Fibroblast of upper back skin (primary cell): ENCODE measurements at places on chromosomes 7 and 10.

- peak; percentile 88 for DNase-seq
Observed at GRCh38 chr10:61406242-61406641, 46.9 kb downstream of the TMEM26 start.

- DNase-seq: no peak
Observed at GRCh38 chr10:47009215-47009838, 98.1 kb downstream of the PTPN20 start.

GRCh38 chr7:105926131-105926530, 36.9 kb upstream of the CDHR3 start:
- no peak for DNase-seq

GRCh38 chr7:94375691-94376090, 19.0 kb upstream of the COL1A2 start:
- peak; percentile 99 for DNase-seq

GRCh38 chr7:66189695-66190503, 15.2 kb upstream of the TPST1 start:
- DNase-seq: no peak

GRCh38 chr7:126529833-126530232, 722.9 kb downstream of the GRM8 start:
- DNase-seq: peak; percentile 48

DNA sequence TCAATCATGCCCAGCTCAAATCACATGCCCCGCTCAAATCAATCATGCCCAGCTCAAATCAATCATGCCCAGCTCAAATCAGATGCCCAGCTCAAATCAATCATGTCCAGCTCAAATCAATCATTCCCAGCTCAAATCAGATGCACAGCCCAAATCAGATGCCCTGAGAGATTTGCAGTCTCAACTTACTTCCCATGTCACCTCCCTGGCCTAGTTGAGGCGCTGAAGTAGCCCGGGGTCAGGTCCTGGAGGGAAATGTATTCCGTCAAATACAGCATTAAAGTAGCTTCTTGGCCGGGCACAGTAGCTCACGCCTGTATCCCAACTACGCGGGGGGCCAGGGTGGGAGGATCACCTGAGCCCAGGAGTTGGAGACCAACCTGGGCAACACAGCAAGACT, 15.7 kb upstream of the PRKAR1B start:
- DNase-seq: no peak

DNA sequence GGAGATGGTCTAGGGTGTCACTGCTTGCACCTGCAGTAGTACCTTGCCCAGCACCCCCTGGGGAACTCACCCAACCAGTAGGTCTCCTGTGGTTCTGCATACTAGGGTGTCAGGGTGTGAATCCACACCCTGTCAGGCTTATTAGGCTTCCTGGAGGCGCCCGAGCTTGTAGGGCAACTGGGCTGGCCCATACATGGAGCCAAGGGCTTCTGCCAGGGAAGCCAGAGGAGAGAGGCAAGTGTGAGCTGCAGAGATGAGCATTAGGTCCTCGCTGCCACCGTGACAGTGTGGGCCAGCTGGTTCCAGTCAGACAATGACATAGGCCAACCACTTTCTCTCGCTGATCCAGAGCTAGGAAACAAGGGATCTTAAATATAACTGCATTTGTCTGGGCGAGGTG, 11.2 kb downstream of the MXI1 start:
- DNase-seq: no peak
